ENCODE measurements at places on chromosomes 2 and 18. TPM values are rescaled to one million over a fixed set of nuclear protein-coding genes. Genes with fewer than 3 reads are reported as not detected.

Gene DSG2
- total RNA-seq = 0.34 TPM

Gene CKAP2L
- total RNA-seq = 24.0 TPM

Gene DNAH7
- total RNA-seq = 0.64 TPM

Gene ALLC
- not detected for total RNA-seq

Gene SPDYA
- total RNA-seq = 0.12 TPM

Gene ACAA2
- total RNA-seq = 59.3 TPM

Gene CCDC68
- 0.30 TPM for total RNA-seq

Gene FOXI3
- total RNA-seq = not detected

Gene GALR1
- total RNA-seq = not detected

Gene ALPG
- total RNA-seq = not detected

Gene MYO5B
- total RNA-seq = 5.5 TPM

Gene IL1RL2
- not detected for total RNA-seq

Gene CABYR
- total RNA-seq = 12.0 TPM

Gene C18orf54
- total RNA-seq = 8.5 TPM

Gene SLC39A10
- total RNA-seq = 25.3 TPM

Gene MAPRE3
- total RNA-seq = 0.57 TPM

Gene TAF4B
- 4.0 TPM for total RNA-seq

Gene CYP27C1
- 0.96 TPM for total RNA-seq

Gene GNAL
- 0.15 TPM for total RNA-seq

Gene NTSR2
- total RNA-seq = not detected

Gene NGEF
- total RNA-seq = 7.8 TPM

Gene RAB11FIP5
- 19.4 TPM for total RNA-seq

Gene ZC3H8
- total RNA-seq = 5.2 TPM

Gene ARHGEF4
- total RNA-seq = 0.10 TPM

Gene UGT1A5
- not detected for total RNA-seq

Gene RAD51AP2
- not detected for total RNA-seq

Gene DSC3
- not detected for total RNA-seq

Gene SERPINB3
- not detected for total RNA-seq

Gene KIF1A
- not detected for total RNA-seq

Gene ZNF385B
- not detected for total RNA-seq

Gene PAX3
- total RNA-seq = 14.6 TPM

Gene MARCHF4
- total RNA-seq = 5.0 TPM

Gene HRH4
- not detected for total RNA-seq

Gene DTNA
- 5.2 TPM for total RNA-seq

Gene FTCDNL1
- 0.25 TPM for total RNA-seq

Gene DUSP19
- 2.4 TPM for total RNA-seq

Gene REG3A
- not detected for total RNA-seq

Gene NDUFS1
- 125 TPM for total RNA-seq

Gene C2orf78
- total RNA-seq = not detected

Gene CYP26B1
- total RNA-seq = 6.8 TPM

Gene ST6GAL2
- total RNA-seq = not detected

Measured in M059J (cell line).